ENCODE measurements at places on chromosomes 3 and 15.

- no peak for DNase-seq
Measured at GRCh38 chr3:108486338-108486737, 24.1 kb downstream of the MYH15 start.

- no peak for DNase-seq
Measured at GRCh38 chr3:127701280-127701911, 28.6 kb downstream of the ABTB1 start.

DNA sequence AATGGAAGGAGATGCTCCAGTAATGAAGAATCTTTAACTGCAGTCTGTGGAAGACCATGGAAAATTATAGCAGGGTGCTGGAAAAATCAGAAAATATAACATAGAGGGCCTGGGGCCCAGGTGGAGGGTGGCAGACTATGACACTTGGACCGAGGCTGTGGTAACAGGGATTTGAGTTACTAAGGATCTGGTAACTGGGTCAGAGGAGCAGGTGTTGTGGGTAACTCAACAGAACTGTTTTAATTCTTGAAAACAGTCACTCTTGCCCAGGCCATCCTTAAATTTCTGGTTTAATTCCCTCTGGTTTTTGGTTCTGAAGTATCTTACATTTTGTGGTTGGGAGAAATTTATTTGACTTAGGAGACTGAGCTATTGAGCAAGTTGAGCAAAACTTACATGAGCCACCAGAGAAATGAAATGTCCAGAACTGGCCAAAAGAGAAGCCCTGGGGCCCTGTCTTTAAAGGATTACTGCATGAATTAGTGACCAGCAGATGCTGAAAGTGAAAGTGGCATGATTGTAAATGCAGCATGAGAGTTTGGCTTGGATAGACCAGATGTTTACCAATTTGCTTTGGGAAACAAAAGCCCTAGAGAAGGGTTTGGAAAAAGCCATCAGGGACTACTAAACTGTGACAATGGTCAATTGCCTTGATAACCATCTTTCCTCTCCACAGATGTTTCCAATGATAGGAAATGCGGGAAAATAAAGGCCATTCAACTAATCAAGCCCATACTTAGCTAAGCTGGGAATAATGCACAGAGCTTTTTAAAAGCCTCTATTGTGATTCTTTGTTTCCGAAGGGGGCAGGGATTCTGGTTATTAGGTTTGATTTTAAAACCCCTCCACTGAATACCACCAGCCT, 374.9 kb upstream of the TGFBR2 start:
- no peak for DNase-seq

- DNase-seq = no peak
Measured at GRCh38 chr3:77530870-77531269, 491.0 kb downstream of the ROBO2 start.

DNA sequence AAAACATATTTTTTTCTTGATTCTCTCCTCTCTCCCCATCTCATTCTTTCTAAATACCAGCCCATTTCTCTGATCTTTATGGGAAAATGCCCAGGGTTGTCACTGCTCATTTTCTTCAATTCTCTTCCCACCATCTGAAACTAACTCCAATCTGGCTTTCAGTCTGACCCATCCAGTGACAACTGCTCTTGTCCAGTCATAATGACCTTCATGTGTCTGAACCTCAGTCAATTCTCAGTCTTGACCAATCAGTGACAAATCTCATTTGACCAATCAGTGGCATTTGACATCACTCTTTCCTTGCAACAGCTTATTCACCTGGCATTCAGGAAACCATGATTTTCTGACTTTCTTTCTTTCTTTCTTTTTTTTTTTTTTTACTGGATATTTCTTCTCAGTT, 15.1 kb downstream of the VEPH1 start:
- no peak for DNase-seq

- no peak for DNase-seq
Measured at GRCh38 chr3:71692139-71692538, 33.1 kb downstream of the EIF4E3 start.

- DNase-seq = no peak
Measured at GRCh38 chr15:63109920-63110319, 11.7 kb upstream of the LACTB start.

GRCh38 chr3:34077417-34078195, 279.2 kb downstream of the PDCD6IP start:
- DNase-seq = no peak

GRCh38 chr3:96480881-96481280, 333.5 kb upstream of the EPHA6 start:
- DNase-seq = no peak

GRCh38 chr3:49163609-49164008, 2.5 kb downstream of the CCDC71 start:
- DNase-seq = no peak

DNA sequence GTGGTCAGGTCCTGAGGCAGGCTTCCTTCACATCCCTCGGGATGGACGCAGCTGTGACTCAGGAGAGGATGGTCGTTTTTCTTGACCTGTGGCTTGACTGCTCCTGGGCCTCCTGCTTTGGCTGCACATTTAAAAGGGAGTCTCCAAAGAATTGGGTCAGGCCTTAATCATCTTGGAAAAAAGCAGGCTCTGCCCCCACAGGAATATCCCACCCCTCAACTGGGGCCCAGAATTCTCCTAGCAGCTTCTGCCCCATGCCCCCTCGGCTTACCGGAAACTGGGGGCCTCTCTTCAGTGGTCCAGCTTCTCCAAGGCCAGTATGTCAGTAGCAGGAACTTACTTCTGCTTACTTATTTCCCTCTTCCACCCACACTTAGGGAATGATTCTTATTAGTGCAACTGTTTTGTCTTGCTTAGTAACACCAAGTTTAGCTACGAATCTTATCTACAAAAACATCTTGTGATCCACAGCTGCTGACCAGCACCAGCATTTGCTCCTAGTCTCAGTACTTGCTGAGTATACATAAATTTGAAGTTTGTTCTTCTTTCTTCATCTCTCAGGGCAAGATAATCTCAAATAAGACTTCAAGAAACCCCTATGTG, 35.7 kb downstream of the ATG7 start:
- DNase-seq = no peak

- DNase-seq = no peak
Measured at GRCh38 chr3:18097473-18097872, 327.7 kb downstream of the SATB1 start.

DNA sequence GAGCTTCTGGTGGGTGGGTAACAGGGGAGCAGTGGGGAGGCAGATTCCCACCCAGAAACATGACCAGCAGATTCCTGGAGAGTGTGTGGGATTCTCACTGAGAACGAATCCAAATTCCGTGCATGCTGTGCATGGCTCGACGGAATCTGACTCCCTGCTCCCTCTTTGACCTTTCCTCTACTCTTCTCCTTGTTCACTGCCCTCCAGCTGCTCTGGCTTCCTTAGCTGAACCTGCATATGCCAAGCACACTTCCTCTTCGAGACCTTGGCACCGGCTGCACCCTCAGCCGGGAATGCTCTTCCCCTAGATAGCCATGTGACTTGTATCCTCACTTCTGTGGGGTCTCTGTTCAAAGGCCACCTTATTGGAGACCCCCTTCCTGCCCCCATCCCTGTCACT, 6.3 kb downstream of the INSYN1 start:
- DNase-seq = no peak

DNA sequence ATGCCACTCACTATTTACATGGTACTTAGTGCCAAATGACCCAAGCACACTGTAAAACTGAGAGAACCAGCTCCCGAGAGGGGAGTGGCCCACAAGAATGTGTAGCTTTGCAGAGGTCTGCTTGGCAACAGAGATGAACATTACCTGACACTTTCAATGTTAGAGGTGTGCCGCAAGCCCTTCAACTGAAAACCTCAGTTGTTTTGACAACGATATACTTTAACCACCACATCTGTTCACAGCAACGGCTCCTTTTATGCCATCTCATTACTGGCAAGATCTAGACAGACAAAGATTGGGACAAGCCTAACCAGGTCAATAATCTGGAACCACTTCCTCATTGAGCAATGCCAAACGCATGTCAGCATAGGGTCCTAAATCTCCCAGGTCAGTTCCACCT, 23.7 kb downstream of the NEK10 start:
- DNase-seq = no peak

DNA sequence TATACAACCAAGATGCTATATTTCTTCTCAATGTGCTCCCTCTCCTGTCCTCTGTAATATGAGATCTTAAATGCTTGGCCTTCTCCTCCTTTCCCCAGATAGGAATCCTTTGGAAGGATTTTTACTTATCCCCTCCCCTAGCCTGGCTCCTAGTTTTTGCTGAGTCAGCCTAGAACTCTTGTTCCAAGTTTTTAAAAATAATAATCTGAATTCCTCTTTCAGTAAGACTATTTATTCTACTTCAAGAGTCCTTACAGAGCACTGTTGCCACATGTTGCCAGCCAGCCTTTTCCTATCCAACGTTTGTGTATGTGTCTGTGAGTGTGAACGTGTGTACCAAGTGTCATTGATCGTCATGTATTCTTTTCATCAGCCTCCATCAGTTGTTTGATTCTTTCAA, 11.0 kb upstream of the KCNMB2 start:
- no peak for DNase-seq

DNA sequence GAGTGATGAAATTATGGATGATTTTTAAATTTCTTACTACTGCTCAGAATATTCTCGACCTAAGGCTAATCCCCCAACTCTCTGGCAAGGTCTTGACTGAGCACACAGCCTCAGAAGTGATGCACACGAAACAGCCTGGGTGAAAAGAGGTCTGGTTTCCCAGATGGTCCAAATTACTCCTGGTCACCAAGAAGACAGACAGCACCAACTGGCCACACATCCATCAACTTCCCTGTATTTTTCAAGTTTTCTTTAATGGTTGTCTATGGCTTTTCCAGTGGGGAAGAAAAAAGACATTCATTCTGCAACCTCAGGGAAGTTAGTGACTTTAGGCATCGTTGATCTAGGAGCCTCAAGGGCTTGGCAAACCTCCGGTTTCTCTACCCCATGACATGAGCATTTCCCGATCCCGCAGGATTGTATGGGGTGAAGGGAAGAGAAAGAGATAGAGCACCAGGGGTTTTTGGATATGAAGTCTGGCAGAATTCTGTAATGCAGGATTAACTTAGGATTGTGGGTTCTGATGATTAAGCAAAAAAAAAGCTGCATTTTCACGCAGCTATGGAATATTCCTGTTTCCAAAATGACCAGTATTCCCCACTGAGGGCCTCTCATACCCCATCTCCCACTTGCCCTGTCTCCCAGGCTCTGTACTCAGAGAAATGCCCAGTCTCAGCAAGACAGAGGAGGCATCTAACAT, 62.2 kb downstream of the UMPS start:
- DNase-seq = no peak

DNA sequence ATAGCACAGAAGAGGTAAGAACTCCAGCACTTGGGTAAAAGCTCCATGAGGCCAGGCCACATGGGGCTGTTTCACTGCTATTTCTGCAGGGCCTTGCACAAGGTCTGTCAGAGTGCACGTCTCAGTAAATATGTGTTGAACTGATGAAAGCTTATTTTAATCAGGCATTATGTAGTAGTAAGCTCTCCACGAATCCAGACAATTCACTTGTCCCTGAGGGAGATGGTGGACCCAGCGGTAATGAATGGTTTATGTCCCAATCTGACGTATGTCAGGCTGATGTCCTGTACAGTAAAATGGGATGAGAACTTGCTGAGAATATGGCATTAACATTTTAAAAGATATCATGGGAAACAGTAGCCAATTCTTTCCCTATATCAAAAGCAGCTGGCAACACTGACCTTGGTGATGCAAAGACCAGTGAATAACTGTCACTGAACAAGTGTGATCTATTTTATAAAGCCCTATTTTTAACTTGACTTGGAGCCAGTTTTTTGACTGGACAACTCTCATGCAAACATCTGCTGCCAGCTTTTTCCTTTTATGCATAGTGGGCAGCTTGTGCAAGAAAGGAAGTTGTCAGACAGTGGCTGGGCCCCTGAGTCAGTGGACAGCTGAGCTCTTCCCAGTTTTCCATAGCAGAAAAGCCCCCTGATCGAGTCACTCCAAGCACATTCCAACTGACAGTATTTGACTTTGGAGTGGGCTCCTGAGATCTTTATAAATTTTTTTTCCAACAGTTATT, 519.8 kb upstream of the MDFIC2 start:
- no peak for DNase-seq

- DNase-seq = no peak
Measured at GRCh38 chr3:26522919-26523318, 99.7 kb upstream of the LRRC3B start.

GRCh38 chr3:193621127-193621526, 28.1 kb downstream of the OPA1 start:
- DNase-seq = no peak

- DNase-seq = no peak
Measured at GRCh38 chr3:138833899-138834595, 681 bp downstream of the PIK3CB start.

DNA sequence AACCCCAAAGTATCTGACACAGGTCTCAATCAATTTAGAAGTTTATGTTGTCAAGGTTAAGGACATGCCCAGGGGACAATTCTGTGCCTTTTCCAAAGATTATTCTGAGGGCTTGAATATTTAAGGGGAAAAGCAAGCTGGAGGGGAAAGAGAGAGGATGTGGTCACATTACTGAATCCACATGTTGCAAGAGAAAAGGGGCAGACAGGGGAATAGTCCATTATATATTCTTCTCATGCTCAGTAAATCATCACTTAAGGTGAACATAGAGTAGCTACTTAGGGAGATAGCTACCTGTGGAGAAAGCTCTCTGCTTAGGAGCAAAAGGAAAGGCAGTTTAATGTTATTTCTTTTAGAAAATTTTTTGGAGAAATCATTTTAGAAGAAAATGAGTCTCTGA, 751.6 kb downstream of the SI start:
- DNase-seq = no peak

GRCh38 chr3:129890125-129890524, 3.4 kb downstream of the TMCC1 start:
- DNase-seq = no peak

- DNase-seq = no peak
Measured at GRCh38 chr3:151228666-151229040, 25.6 kb upstream of the GPR171 start.

GRCh38 chr3:2931265-2931664, 178.9 kb downstream of the IL5RA start:
- DNase-seq = no peak

GRCh38 chr3:66633402-66634381, 132.9 kb upstream of the LRIG1 start:
- no peak for DNase-seq

GRCh38 chr3:25508901-25509300, 80.8 kb downstream of the RARB start:
- DNase-seq = no peak

DNA sequence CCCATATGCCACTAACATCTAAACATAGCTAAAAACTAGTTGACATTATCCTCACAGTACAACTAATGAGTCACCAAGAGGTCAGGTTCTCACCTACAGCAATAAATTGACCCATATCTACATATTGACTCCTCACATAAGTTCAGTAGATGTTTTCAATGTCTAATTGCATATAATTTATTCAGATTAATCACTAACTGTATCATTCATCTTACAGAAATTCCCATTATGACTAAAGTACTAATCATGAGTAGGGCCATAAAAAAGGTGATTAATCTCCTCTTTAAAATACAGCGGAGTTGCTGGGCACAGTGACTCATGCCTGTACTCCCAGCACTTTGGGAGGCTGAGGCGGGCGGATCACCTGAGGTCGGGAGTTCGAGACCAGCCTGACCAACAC, 82.4 kb upstream of the ST3GAL6 start:
- no peak for DNase-seq

- peak; percentile 66 for DNase-seq
Measured at GRCh38 chr3:143644370-143645089, 203.7 kb downstream of the SLC9A9 start.

Data from ecto neural progenitor cell (in vitro differentiated cells).